ENCODE measurements at places on chromosomes 3 and 15.
A peak's percentile ranks its signal among the peaks of the same experiment; 100 is the strongest.

DNA sequence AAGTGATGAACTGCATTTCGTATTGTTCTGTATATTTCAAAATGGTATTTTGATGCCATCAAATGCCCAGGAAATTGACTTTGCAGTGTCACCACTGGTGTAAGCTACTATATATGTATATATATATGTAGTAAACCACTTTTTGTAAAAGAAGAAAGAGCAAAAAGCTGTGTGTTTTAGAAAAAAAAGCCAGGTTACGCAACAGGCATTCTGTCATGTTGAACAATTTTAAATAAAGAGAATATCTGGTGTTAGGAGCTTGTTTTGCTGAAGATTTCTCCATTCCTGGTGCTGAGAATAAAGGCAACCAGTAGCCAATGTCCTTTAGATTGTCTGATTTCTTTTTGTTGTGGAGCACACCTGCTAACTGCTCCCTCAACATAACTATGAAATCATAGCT is 3.7 kb upstream of the ABHD10 start:
- DNase-seq, result no peak

DNA sequence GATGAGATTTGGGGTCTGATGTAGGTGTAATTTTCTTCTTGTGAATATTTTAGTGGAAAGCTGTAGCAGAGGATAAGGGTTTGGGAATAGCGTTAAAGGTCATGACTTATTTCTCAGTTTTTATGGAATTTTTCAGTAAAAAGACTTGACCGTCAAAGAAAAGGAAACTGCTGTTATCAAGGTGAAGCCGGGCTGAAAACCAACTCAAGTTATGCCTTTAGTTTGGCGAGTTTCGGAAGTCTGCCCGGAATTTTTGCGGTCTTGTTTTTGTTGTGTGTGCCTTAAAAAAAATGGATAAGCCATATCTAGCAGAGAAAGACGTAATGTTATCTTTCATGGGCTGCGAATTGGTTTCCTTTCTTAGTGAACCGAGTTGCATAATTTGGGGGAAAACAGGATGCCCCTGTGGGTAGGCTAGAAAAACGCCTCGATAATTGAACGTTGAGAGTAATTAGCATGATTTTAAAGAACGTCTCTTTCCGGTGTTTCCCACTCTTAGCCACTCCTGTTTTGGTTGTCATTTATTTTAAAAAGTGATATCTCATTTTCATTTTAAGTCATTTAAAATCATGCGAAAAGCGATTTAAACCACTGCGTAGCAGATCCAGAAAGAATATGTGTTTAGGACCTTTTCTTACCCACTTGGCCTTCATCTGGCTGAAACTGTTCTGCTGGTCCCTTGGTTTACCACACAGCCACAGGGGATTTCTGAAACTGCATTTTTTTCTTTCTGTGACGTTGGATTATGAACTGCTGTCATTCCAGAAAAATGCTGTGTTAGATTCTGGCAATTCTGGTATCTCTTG is 1.1 kb downstream of the NFKBIZ start:
- DNase-seq, result no peak

GRCh38 chr3:72553298-72553697 is 294.9 kb downstream of the SHQ1 start:
- DNase-seq, result no peak

DNA sequence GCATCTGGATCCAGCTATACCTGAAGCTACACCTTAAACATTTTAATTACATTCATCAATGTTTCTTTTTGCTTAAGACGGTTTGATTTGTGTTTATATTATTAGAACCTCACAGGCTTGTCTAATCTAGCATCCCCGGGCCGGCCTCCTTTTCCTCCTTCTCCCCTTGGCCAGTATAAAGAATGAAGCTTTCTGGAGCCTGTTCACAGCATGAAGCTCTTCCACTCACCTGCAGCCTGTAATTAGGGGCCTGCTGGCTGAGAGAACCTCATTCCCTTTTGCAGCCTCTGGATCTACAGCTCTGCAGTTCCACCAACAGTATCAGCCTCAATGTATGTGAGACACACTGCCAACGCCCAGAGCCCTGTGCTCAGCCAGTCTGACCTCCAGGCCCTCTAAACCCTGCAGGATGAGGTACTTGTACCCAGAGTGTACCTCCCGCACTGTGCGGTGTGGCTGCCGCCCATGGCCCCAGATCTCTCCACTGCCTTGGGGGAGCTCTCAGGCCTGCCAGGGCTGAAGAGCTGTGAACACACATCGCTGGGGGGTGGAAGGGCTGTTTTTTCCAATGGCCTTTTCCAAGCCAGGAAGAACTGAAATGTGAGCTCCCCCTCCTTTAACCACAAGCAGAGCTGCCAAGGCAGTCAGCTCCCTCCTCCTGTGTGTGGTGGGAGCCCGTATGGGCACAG is 114.7 kb upstream of the ALDH1A3 start:
- DNase-seq, result no peak

GRCh38 chr3:114973536-114973935 is 173.6 kb downstream of the ZBTB20 start:
- no peak for DNase-seq

- DNase-seq, result no peak
These were observed 8.3 kb upstream of the LMOD3 start for GRCh38 chr3:69130689-69131088.

DNA sequence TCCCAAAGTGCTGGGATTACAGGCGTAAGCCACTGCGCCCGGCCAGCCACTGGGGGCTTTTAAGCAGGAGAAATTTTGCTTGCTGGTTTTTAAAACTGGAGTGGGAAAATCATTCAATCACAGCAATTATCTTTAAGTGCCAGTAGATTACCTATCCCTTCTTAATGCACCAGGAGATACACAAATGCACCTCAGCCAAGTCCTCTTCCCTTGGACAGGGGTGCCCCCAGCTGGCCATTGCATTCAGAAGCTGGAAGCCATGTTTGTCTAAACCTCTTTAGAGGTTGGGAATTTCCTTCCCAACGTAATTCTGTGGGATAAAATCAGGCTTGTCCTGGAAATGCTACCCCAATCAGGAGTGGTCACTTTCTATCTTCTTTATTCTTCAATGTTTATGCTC is 26.6 kb downstream of the MIX23 start:
- peak; percentile 29 for DNase-seq

DNA sequence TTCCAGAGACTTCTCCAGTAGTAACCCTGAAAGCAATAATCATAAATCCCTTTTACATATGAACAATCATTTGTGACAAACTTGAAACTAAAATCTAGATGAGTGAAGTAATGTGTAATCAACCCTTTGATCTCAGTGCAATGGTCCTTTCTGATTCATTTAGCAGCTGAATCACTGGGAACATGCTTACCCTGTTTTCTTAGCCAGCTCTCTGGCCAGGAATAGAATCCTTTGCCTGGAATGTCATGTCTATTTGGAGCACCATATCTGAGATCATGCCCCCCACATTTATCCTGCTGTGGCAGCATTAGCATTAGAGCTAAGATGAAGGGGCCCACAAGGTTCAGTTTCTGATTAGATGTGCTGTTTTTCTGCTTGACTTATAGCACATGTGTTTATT is 309.8 kb downstream of the OXSM start:
- no peak for DNase-seq

DNA sequence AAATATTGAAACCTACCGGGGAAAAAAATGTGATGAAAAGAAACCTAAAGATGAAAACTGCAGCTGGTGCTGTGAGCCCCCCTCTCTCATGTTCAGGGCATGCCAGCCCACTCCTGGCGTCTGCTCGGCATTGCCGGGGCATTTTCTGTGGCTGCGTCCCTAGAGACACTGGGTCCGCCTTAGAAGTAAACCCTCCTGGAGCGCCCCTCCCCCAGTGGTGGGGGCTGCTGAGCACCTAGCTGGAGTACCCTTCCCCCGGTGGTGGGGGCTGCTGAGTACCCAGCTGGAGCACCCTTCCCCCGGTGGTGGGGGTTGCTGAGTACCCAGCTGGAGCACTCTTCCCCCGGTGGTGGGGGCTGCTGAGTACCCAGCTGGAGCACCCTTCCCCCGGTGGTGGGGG is 24.5 kb upstream of the GABRA5 start:
- DNase-seq, result no peak

DNA sequence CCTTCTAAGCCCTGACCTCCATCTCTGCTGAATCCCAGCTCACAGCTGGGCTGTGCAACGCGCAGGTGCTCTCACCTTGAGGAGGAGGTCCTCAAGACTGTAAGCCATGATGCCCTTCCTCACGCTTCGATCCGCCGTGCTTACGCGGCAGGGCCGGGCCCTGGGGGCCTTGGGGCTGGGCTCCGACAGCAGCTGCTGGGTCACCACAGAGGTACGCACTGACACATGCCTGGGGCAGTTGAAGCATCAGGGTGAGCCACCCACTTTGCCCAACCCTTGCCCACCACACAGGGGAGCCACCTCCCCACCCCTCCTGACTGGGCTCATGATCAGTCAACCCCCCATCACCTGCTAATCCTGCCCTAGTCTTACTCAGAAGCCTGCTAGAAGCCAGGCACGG is 3.1 kb downstream of the CIDEC start:
- no peak for DNase-seq

GRCh38 chr3:86937306-86937791 is 53.6 kb downstream of the VGLL3 start:
- DNase-seq, result no peak

DNA sequence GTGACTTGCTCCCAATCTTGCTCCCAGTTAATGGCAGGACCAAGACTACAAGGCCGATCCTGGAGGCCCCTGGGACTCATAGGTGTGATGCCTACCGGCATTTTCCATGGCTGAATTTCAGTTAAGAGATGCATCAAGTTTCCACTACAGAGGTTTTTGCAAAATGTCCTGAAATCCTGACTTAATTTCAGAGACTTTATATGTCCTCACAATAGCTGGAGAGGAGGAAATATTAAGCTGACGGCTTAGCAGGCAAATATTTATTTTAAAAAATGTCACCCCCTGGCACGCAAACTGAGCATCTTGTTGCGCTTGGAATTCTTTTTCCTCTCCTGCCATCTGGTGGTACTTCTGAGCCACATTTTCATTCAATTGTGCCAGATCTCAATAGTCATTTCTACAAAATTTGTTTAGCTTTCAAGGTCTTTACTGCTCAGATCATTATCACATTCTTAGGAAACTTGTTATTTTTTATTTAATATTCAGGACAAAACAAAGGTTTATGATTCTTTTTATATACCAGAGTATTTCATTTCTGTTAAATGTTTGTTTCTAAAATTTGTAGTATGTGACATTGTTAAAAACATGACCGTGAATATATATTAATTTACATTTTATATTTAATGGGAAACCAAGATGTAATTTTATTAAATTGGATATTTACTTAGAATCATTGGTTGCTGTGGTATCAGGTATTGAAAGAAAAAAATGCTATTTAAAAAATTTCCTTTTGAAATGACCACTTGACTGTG is 189.2 kb upstream of the THRB start:
- DNase-seq, result no peak

DNA sequence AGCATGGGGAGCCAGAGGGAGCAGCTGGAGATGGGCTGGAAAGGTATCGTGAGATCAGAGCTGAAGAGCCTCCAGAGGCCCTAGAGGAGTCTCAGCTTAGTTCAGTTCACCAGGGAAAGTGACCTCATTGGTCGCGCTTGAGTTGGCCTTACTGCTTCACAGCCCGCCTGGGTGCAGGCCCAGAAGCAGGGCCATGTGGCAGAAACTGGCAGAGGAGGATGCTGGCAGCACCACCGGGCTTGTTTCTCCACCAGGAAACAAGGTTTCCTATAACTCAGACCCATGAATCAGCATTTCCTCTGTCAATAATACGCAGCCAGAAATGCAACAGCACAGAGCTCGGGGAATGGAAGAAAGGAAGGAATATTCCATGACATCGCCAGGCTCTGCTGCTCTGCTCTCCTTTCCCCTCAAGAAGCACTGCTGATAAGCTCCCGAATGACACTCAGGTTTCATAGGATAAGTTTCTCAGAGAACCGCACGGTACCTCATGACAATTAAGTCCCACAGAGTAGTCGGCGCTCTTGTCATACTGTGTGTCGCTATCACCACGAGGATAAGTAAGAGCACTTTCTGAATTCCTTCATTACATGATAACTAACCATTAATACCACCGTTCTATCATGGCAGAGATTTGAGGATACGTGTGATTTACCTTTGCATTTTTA is 147.1 kb upstream of the LPP start:
- peak; percentile 49 for DNase-seq

DNA sequence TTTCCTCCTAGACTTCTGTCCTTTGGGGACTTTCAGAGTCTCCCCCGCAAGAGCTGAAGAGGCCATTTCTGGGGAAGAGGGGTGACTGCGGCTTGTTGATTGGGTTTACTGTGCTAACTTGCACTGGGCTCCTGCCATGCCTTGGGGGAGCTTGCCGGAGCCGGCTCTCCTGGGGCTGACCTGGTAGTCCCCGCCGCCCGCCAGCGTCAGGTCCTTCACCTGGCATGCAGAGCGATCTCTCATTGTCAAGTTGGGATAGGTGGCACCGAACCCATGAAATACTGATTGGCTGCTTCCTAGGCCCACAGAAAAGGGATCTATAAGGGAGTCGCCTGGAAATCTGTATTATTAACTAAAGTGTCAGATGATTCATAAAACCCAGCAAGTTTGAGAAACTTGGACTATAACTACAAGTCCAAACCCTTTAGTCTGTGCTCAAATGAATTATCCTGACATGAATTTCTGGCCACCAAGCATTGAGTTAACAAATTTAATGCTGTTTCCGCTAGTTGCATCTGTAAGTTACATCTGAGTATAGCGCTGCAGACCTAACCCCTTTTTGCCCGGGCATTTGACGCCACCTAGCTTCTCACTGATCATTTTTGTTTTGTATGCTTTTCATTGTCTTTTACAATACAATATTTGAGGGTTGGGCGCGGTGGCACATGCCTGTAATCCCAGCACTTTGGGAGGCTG is 607 bp upstream of the IMP3 start:
- DNase-seq, result no peak

GRCh38 chr3:124903896-124904834 is 17.0 kb upstream of the ITGB5 start:
- DNase-seq, result no peak

- no peak for DNase-seq
These were observed 136.7 kb downstream of the AQP9 start for GRCh38 chr15:58274885-58275284.

Measured in left ventricle myocardium superior (tissue), 1 donor.